ENCODE measurements at places on chromosomes 7 and 10. TPM values are rescaled to one million over a fixed set of nuclear protein-coding genes. Genes with fewer than 3 reads are reported as not detected.

DNA sequence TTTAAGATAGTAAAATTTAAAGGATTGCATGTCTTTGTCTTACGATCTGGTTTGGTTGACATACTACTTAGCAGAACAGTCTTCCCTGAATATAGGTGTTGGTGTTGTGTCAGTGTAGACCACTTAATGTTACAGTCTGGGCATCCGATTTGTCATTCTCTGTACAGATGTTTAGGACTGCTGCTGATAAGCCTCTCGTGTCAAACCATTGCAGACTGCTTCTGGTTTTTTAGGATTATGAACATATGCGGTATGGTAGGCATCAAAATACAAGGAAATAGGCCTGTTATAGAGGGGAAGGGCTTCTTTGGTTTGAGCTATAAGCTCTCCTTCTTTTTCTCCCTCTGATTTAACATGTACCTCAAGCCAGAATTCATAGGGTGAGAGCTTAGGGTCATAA lies 7.4 kb downstream of the CYP3A43 start:
- peaks cover 39% of the 10 kb centered on the region for H3K4me1 ChIP-seq
- no peak for DNase-seq
- no peaks in the 10 kb centered on the region for H3K27me3 ChIP-seq
- H3K36me3 ChIP-seq = no peaks in the 10 kb centered on the region
- no peak overlapping the region for H3K27ac ChIP-seq

DNA sequence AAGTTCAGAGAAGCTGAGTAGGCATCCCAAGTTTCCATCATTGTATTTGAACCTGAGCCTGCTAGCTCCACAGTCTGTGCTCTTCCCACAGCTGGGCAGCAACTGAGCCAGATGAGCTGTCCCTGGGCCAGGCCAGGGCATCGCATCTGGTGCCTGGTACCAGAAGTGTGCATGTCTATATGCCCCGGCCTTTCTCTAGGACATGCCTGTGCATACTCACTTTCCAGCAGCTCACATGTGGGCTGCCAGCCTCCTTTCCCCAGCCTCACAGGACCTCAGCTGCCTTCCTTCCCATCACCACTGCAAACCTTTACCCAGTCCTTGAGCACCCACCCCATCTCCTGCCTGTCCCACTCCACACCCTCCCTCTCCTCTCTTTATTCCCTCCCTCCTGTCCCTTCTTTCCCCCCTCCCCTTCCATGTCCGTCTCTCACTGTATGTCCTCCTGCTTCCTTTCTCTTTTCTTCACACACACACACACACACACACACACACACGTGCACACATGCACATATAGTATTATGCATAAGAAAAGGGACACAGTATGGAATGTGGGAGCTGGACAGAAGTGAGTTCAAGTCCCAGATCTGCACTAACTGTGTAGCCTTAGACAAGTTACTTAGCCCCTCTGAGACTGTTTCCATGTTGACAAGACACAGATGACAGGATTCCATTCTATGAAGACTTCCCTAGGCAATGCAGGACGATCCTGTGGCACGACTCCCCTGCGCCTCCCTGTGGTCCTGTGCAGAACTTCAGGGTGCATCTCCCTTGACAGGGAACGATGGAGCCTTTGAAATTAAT lies 10.9 kb downstream of the CDHR1 start:
- H3K27ac ChIP-seq = no peak overlapping the region
- peak; percentile 82 for DNase-seq
- no peaks in the 10 kb centered on the region for H3K27me3 ChIP-seq

GRCh38 chr7:34772296-34772938 lies 114.4 kb downstream of the NPSR1 start:
- 0 out of 2 replicates have a peak, but pooled peaks cover 3% of the 10 kb centered on the region for H3K36me3 ChIP-seq
- H3K4me1 ChIP-seq = peaks cover 6% of the 10 kb centered on the region
- H3K27ac ChIP-seq = no peak overlapping the region
- no peak for DNase-seq
- H3K27me3 ChIP-seq = no peaks in the 10 kb centered on the region

DNA sequence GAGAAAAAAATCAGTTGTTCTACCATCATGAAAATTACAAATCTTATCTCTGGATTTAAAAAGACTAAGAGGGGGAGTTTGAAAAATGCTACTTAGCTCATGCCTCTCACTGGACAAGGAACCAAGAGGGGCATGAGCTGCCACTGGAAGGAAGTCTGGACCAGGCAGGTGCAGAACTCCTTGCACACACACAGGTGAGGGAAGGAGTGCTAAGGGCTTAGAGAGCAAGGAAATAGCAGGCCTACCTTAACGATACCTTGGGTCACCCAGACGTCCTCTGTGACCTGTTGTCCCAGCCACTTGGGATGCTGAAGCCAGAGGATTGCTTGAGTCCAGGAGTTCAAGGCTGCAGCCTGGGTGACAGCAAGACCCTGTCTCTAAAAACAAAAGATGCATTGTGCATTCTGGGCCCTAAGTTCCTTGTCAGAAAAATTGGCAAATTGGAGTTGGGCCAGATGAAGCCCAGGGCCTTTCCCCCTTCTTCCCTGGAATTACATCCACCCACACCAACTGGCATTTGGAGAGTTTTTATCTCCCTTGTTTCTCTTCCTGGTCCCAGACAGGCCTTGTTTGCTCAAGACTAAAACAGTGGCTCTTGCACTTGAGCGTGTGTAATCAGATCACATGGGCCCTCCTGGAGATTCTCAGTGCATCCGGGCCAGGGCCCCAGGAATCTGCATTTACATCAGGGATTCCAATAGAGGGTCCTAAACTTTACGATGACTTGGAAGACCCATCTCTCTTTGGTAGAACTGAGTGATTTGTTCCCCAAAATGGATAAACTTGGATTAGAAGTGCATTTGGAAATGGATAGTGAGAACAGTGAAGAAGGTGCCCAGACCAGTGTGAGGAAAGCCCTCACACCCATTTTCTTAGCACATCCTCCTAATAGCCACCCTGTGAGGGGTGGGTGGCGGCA lies 3.0 kb downstream of the DDIT4 start:
- DNase-seq = no peak
- peaks cover 35% of the 10 kb centered on the region for H3K4me1 ChIP-seq
- peak overlapping the region; percentile 95 for H3K4me3 ChIP-seq
- H3K27me3 ChIP-seq = no peaks in the 10 kb centered on the region

DNA sequence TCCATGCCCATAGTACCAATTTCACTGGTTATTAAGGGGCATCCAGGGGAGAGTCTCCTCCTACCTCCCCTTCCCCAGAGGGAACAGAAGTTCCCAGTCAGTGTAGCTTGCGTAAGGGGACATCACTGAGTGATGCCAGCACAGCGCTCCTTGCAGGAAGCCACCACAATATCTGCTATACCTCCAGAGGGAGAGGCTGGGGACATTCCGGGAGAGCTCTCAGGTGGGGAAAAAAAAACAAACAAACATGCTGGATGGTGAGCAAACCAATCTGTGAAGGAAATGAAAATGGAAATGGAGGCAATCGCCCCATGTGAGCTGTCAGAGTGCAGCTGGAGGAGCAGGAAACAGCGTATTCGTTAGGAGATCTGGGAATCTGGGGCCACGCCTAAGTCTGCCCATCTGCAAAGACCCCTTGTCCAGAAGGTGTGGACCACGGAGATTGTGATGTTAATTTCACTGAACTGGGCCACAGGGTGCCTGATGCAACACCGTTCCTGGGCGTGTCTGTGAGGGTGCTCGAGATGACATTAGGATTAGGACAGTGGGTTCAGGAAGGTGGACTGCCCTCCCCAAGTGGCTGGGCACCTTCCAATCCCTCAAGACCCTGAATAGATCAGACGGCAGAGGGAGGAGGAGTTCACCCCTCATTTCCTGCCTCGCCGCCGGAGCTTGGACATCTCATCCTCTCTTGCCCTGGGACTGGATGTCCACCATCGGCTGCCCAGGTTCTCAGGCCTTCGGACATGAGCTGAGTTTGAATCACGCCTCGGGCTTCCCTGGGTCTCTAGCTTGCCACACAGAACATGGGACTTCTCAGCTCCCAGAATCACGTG lies 30.5 kb downstream of the GNA12 start:
- H3K36me3 ChIP-seq = peaks cover 3% of the 10 kb centered on the region

Gene OPN4
- not detected for total RNA-seq

Gene C10orf67
- not detected for total RNA-seq

Measured in WTC11 (cell line).